ENCODE measurements at places on chromosomes 13 and 19. TPM values are rescaled to one million over a fixed set of nuclear protein-coding genes. Genes with fewer than 3 reads are reported as not detected.
A peak's percentile ranks its signal among the peaks of the same experiment; 100 is the strongest.

DNA sequence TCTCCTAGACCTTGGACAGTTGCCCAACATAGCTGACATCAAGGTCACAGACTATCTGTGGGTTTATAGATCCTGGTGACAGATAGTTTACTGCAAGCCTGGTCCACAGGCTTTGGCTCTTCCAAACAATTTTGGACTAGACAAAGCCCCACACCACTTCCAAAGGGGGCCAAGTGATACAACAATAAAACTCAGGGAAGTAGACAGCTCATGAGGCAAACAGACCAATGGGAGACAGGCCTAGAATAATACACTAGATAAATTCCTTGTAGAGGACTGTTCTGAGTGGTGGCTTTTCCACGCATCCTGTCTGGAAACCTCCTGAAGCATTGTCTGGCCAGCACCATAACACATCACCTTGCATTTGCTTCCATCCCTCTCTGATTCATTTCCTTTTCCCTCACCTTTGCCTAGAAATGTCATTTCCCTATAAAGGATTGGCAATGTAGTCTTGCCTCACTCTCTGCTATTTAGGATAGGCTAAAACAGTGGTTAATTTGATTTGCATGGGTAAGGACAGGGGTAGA, 284.2 kb downstream of the POU4F1 start:
- no peak overlapping the region for H3K4me3 ChIP-seq
- no peak overlapping the region for H3K27ac ChIP-seq
- no peaks in the 10 kb centered on the region for H3K36me3 ChIP-seq
- DNase-seq, result no peak
- peaks cover 6% of the 10 kb centered on the region for H3K27me3 ChIP-seq

- peaks cover 34% of the 10 kb centered on the region for H3K27me3 ChIP-seq
- H3K4me1 ChIP-seq, result peaks cover 6% of the 10 kb centered on the region
- DNase-seq, result no peak
Measured at GRCh38 chr19:993831-994393, 6.3 kb upstream of the GRIN3B start.

- H3K27me3 ChIP-seq, result no peaks in the 10 kb centered on the region
- no peak for DNase-seq
- peak overlapping the region; percentile 82 for H3K27ac ChIP-seq
- no peaks in the 10 kb centered on the region for H3K36me3 ChIP-seq
Measured at GRCh38 chr19:10952809-10953208, 8.0 kb upstream of the SMARCA4 start.

DNA sequence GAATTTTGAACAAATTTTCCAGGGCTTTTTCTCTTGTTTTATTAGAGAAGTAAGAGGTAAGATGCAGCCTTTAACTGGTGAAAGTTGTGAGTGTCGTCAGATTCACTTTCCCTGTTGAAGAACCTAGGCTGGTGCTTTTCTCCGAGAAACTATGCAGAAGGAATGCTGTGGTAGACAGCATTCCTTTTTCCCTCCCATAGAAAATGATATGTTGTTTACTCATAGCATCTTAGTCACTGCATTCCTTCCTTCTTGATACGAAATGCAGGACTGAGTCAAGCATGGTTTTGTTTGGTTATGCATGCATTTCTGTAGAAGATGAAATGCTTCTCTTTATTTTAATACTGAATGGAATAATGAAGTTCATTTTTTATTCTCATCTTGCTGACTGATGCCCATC, 3.4 kb downstream of the ITGBL1 start:
- peaks cover 8% of the 10 kb centered on the region for H3K4me1 ChIP-seq
- H3K36me3 ChIP-seq, result no peaks in the 10 kb centered on the region
- peak overlapping the region; percentile 76 for H3K27ac ChIP-seq
- H3K4me3 ChIP-seq, result no peak overlapping the region

HSH2D gene
- 0.38 TPM for total RNA-seq

DNA sequence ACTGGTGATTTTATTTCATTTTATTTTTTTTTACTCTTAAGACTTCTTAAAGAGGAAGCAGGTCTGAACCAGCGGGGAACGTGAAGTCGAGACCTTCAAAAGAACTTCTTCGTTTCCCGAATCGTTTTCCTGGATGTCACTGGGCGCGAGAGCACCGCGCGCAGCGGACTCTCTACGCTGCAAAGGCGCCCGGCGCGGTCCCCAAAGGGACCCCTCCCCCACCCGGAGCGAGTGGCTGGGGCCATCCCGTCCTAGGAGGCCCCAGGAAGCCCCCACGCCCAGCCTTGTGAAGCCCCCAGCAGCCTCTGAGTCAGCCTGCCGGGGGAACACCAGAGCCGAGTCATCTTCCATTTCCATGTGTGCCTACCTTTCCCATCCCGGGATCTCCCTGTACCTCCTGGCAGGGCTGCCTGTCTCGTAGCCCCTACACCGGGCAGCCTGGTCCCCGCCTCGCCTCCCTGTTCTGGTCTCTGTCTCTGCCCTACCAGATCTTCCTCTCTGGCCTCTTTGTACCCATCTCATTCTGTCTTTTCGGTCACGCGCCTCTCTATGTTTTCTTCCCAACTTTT, 608 bp downstream of the CD70 start:
- peaks cover 7% of the 10 kb centered on the region for H3K4me1 ChIP-seq
- no peak overlapping the region for H3K27ac ChIP-seq
- H3K4me3 ChIP-seq, result no peak overlapping the region

DNA sequence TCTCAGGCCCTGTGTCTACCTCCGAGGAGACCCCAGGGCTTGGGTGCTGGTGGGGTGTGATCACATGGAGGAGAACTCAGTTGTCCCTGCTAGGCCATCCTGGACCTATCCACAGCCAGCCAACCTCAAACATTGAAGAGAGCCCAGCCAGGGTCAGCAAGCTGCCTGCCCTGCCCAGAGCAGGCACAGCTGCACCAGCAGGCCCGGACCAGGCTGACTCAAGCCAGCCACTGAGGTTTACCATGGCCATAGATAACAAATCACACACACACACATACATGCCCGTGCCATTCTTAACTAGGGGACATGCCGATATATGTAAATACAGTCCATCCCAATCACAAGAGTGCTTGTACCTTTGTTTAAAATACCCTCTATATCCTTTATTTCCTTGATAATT, 8.1 kb downstream of the ARHGEF7 start:
- DNase-seq, result no peak
- no peaks in the 10 kb centered on the region for H3K36me3 ChIP-seq
- H3K27ac ChIP-seq, result no peak overlapping the region
- peaks cover under 1% of the 10 kb centered on the region for H3K4me1 ChIP-seq

DNA sequence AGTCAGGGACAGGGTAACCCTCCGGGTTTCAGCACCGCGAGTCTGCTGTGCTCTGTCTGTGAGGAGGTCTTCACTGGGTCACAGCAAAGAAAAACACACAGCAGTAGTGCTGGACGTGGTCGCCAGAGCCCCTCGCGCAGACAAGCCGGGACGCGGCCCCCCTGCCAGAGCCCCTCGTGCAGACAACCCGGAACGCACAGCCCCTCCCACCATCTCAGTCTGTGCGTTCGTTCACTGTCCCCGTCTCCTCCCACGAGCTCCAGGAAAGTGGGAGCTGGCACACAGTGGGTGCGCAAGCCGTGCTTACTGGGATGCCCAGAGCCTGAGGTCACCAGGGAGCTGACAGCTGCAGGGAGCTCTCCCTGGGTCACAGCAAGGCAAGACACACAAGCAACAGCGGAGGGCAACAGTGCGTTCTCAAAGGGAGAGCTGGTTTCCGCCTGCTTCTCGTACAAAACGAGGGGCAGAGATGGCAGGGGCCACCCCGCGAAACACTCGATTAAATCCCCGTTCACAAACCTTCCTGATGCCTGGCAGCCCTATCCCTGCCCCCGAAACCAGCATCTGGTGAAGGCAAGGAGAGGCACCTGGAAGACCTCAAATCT, 3.2 kb upstream of the PLPP2 start:
- DNase-seq, result no peak
- peak overlapping the region; percentile 48 for H3K4me3 ChIP-seq
- H3K36me3 ChIP-seq, result no peaks in the 10 kb centered on the region
- H3K27ac ChIP-seq, result no peak overlapping the region
- peaks cover 59% of the 10 kb centered on the region for H3K27me3 ChIP-seq
- H3K4me1 ChIP-seq, result peaks cover 19% of the 10 kb centered on the region

ONECUT3 gene
- not detected for total RNA-seq

DNA sequence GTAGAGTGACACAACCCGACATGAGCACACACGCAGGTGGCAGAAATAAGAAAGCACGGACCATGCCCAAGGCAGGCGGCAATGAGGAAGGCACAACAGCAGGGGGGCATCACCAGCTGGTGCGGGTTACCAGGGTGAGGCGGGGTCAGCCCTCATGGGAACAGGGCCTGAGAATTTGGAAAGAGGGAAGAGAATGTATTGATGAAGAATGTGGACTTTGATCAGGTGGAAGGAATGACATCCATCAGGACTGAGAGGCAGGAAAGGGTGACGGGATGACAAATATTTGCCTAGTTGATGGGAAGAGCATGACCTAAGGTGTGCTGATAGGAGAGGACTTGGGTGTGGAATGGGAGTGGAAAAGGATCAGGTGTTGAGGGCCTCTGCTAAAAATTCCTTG, 177.5 kb downstream of the ABCC4 start:
- no peak overlapping the region for H3K4me3 ChIP-seq
- no peak overlapping the region for H3K27ac ChIP-seq
- H3K36me3 ChIP-seq, result peaks cover 2% of the 10 kb centered on the region
- no peaks in the 10 kb centered on the region for H3K27me3 ChIP-seq
- DNase-seq, result no peak

- no peaks in the 10 kb centered on the region for H3K27me3 ChIP-seq
- DNase-seq, result no peak
- H3K27ac ChIP-seq, result no peak overlapping the region
Measured at GRCh38 chr13:94236872-94237271, 242.6 kb downstream of the DCT start.

SULT2A1 gene
- total RNA-seq, result not detected

- peaks cover 7% of the 10 kb centered on the region for H3K27me3 ChIP-seq
- H3K4me3 ChIP-seq, result no peak overlapping the region
- peaks cover 9% of the 10 kb centered on the region for H3K36me3 ChIP-seq
- peak overlapping the region; percentile 66 for H3K27ac ChIP-seq
- no peak for DNase-seq
Measured at GRCh38 chr19:48487948-48488347, 18.8 kb downstream of the CYTH2 start.

PSG11 gene
- not detected for total RNA-seq

COL4A1 gene
- total RNA-seq, result 362 TPM

- no peak overlapping the region for H3K27ac ChIP-seq
- peaks cover 4% of the 10 kb centered on the region for H3K27me3 ChIP-seq
- no peak overlapping the region for H3K4me3 ChIP-seq
- no peaks in the 10 kb centered on the region for H3K4me1 ChIP-seq
- no peak for DNase-seq
Measured at GRCh38 chr13:51283371-51283770, 56.1 kb upstream of the SERPINE3 start.

- no peak overlapping the region for H3K4me3 ChIP-seq
- no peak for DNase-seq
- no peak overlapping the region for H3K27ac ChIP-seq
- H3K36me3 ChIP-seq, result peaks cover 2% of the 10 kb centered on the region
- H3K27me3 ChIP-seq, result peaks cover 7% of the 10 kb centered on the region
Measured at GRCh38 chr13:96781141-96781540, 213.1 kb downstream of the OXGR1 start.

- peaks cover 36% of the 10 kb centered on the region for H3K4me1 ChIP-seq
- no peak for DNase-seq
- peak overlapping the region; percentile 64 for H3K27ac ChIP-seq
- peaks cover 7% of the 10 kb centered on the region for H3K36me3 ChIP-seq
- no peaks in the 10 kb centered on the region for H3K27me3 ChIP-seq
- H3K4me3 ChIP-seq, result no peak overlapping the region
Measured at GRCh38 chr19:17240062-17240752, 5.5 kb downstream of the NR2F6 start.

- no peak overlapping the region for H3K27ac ChIP-seq
- no peak overlapping the region for H3K4me3 ChIP-seq
- no peak for DNase-seq
- H3K27me3 ChIP-seq, result no peaks in the 10 kb centered on the region
Measured at GRCh38 chr19:45186509-45187334, 8.1 kb downstream of the BLOC1S3 start.

DNA sequence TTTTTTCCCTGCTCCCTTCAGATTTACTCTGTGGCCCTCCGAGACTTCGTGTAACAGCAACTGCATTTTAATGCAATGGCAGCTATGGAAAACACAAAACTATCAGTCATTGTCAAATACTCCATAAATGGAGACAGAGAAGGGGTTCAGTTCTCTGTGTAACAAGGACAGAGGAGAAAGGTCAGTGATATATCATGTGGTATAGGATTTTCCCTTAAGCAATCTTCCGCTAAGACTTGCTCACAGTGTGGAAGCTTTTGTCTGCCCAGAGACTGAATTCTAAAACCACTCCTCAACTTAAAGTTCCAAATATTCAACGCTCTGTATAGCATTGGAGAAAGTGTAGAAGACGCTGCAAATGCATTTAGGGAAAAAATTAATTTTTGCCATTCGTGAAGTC, 111.3 kb upstream of the EDNRB start:
- H3K27ac ChIP-seq, result no peak overlapping the region
- no peaks in the 10 kb centered on the region for H3K27me3 ChIP-seq
- no peak for DNase-seq

ING1 gene
- 19.1 TPM for total RNA-seq

DNA sequence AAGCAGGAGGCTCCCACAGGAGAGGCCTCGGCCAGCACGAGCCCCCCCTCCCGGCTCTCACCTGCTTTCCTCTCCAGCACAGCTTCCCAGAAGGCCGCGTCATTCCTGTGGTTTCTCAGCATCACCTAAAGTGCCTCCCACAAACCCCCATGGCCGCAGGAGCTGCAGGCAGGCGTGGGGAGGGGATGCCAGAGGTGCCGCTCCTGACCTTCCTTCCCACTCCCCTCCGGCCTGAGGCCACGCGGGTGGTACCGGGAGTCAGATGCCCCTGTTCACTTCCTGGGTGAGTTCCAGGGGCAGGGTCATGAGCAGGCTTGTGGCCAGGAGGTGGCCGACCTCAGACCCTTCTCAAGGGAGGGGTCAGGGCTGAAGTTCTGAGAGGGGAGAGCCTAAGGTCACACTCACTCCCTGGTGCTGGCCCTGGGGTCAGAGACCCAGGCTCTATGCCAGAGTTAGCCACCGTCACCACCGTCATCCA, 14.4 kb upstream of the NPAS1 start:
- peaks cover 6% of the 10 kb centered on the region for H3K36me3 ChIP-seq
- no peaks in the 10 kb centered on the region for H3K4me1 ChIP-seq
- no peak overlapping the region for H3K4me3 ChIP-seq
- H3K27me3 ChIP-seq, result no peaks in the 10 kb centered on the region
- no peak for DNase-seq

DNA sequence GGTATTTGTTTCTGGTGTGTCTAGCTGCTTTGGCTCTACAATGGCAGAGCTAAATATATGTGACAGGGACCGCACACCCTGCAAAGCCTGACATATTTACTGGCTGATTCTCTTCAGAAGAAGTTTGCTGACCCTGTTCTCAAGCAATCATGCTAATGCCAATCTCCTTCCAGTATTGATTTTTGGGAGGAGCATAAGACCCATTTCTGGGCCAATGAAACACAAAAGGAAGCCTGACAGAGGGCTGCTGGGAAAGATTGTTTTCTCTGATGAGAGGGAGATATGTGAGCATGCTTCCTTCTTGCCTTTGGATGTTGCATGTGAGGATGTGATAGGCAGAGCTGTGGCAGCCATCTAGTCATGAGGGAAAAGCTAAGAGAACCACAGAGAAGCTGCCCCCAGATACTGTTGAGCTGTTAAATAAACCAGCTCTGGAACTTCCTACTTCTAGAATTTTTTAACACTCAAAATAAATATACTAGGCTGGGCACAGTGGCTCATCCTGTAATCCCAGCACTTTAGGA, 31.4 kb upstream of the TPTE2 start:
- H3K36me3 ChIP-seq, result no peaks in the 10 kb centered on the region
- no peak overlapping the region for H3K4me3 ChIP-seq
- H3K27me3 ChIP-seq, result no peaks in the 10 kb centered on the region
- H3K4me1 ChIP-seq, result no peaks in the 10 kb centered on the region
- no peak overlapping the region for H3K27ac ChIP-seq
- no peak for DNase-seq
